ENCODE measurements at places on chromosomes 1 and 21.

- DNase-seq: no peak
Observed at GRCh38 chr1:59879996-59880505, 46.5 kb downstream of the CYP2J2 start.

GRCh38 chr1:94697839-94698238 lies 122.3 kb upstream of the SLC44A3 start:
- DNase-seq: no peak

DNA sequence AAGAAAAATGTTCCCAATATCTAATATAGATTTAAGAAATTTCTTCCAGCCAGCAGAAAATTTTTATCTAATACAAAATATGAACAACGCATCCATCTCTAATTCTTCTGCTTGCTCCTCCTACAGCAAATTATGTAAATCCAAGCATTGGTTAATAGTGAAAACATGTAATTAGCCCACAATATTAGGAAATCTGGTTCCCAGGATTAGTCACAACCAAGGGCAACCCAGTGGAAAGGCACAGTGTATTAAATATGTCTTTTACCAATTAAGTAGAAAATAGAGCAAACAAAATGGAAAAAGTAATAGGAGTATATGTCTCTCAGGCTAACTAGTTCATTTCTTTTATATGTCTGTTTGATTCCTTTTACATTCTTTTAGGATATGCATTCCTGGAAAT lies 59.4 kb upstream of the IFI44L start:
- DNase-seq: no peak

DNA sequence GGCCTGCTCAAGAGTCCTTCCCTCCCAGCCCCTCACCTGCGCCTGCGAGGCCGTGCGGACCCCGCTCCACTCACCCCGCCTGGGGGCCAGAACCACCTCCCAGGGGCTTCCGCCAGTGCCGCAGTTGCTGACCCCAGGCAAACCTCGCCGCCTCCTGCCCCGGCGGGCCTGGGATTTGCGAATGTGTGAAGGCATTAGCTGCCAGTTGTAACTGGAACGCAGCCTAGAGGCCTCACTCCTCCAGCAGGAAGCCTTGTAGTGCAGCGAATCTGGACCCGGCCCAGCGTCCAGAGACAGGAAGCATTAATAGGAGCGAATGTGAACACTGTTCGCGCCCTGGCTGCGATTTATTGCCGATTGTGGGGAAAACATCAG lies 140.9 kb upstream of the ARHGEF16 start:
- DNase-seq: no peak

- DNase-seq: no peak
Observed at GRCh38 chr21:46130831-46131587, 24.4 kb downstream of the FTCD start.

GRCh38 chr1:15836772-15837669 lies 10.5 kb upstream of the SPEN start:
- DNase-seq: no peak

- no peak for DNase-seq
Observed at GRCh38 chr1:92409946-92410549, 76.7 kb downstream of the GFI1 start.

DNA sequence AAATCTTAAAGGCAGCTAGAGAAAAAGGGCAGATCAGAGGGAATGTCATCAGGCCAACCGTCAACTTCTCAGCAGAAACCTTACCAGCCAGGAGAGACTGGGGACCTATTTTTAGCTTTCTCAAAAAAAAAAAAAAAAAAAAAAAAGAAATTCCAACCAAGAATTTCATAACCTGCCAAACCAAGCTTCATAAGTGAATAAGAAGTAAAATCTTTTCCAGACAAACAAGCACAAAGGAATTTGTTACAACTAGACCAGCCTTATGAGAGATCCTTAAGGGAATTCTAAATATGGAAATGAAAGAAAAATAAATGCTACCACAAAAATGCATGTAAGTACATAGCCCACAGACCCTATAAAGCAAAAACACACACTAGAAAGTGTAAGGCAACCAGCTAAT lies 267.7 kb downstream of the AKT3 start:
- no peak for DNase-seq

DNA sequence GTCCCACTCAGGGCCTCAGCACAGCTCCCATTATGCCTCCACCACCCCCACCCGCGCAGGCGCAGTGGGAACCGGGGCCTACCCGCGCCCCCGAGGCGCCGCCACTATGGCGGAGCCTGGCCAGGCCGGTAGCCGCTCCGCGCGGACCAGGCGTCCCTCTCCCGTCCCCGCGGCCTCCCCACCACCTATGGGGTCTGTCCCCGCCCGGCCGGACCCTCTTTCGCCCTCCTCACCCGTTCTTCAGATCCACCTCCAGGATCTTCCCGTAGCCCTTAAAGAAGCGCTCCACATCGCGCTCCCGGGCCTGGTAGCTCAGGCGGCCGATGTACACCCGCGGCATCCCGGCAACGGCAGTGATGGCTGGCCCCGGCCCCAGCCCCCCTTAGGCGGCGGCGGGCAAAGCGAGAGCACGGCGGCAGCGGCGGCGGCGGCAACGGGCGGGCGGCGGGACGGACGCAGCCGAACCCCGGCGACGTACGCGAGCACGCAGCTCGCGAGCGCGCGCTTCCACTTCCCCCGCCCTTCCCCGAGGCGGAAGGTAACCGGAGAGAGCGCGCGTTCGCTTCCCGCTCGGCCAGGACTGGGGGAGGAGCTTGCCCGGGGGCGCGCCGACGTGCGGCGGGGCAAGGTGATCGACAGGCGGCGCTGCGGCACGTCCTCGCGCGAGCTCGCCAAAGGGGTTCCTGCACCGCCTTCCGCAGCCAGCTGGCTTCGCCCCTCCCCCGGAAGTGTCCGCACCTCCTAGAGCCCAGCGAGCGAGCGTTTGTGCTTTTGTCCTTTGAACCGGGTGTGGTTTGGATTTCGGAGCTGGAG lies at the start of gene SRSF4:
Gene SRSF4, minus strand, starts transcription at position 488 of the 813 bp plus-strand sequence. Its CDS starts 148 bp downstream, at position 340.
- peak; percentile 100 for DNase-seq

GRCh38 chr1:105373681-105374080 lies 1624.0 kb downstream of the AMY1C start:
- no peak for DNase-seq

GRCh38 chr1:163703794-163704193 lies 382.0 kb downstream of the NUF2 start:
- no peak for DNase-seq

- DNase-seq: no peak
Observed at GRCh38 chr1:42317308-42317707, 17.7 kb downstream of the FOXJ3 start.

GRCh38 chr1:72177711-72178110 lies 104.6 kb downstream of the NEGR1 start:
- DNase-seq: no peak

- peak; percentile 45 for DNase-seq
Observed at GRCh38 chr1:173444757-173445156, 32.4 kb upstream of the PRDX6 start.

GRCh38 chr21:25465263-25465662 lies 142.0 kb downstream of the MRPL39 start:
- DNase-seq: no peak

GRCh38 chr1:224637515-224637914 lies 21.4 kb downstream of the CNIH3 start:
- DNase-seq: no peak

- DNase-seq: no peak
Observed at GRCh38 chr1:205228093-205228521, 361 bp downstream of the TMCC2 start.

GRCh38 chr1:173405834-173406233 lies 71.3 kb upstream of the PRDX6 start:
- no peak for DNase-seq

DNA sequence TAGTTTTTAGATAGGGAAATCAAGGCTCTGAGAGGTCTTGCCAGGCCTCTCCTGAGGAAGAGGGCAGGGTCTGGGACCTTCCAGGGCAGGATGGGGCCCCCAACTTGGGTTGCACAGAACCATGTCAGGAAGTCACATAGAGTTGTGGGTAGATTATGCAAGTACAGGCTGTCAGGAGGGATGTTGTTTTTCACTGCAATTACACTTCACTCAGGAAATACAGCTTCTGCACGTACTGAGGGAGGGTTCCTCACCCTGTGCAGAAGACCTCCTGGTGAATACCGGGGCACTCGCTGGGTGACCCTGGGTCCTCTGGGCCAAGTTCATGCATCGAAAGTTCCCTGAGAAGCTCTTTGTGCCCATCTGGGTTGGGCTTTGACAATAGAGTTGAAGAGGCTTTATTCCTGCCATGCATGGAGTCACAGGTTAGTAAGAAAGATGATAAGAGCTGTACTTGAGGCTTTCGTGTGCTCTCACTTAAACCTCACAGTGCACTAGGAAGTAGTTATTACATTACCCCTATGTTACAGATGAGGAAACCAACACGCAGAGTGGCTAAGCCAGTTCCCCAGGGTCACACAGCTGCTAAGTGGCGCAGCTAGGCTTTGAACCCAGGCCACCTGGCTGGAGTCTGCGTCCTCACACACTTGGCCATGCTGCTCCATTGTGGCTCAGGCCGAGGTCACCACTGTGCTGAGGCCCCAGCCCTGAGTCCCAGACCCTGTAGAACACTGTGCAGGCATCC lies 16.2 kb upstream of the TNFRSF1B start:
- no peak for DNase-seq

DNA sequence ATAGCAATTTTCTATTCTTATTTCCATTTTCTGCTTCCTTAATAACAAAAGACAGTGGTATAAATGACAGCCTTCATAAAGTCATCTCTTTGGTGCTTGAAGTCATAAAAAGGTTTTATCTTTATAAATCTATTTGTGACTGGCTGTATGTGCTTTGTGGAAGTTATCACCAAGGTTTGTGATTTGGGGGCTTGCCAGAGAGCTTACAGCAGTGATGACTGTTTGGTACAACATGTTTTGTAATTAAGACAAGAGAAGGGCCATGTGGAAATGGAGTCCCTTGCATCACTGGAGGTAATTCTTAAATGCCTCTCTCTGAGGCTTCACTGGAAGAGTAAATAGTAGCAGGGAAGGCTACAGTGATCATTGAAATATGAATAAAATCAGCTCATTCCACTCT lies 2.7 kb downstream of the SLC35F3 start:
- no peak for DNase-seq

DNA sequence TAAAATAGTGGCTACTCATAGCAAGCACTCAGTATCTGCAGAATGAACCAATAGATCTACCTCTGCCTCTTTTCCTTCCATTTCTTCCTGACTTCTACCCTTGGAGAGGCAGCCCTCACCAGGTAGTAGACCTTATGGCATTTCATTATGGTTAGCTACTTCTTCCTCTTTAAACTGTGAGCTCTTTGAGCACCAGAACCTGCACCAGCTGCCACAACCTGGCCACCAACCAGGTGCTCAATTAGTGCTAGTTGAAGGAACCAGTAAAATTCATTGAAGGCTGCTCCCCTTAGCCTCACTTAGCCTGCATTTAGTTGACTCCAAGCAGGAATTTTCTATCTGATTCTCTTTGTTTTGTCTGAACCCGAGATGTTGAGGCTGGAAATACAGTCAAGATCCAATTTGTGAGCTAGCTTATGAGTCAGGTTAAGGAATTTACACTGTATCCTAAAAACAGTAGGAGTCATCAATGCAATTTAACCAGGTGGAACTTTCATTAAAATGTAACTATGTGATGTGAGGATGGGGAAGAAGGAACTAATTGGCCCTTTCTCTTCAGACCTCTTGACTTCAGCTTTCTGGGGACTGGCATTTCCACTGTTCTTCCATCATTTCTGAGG lies 81.5 kb upstream of the UBE2U start:
- DNase-seq: no peak

GRCh38 chr1:162571696-162572095 lies 10.2 kb downstream of the UAP1 start:
- DNase-seq: no peak

DNA sequence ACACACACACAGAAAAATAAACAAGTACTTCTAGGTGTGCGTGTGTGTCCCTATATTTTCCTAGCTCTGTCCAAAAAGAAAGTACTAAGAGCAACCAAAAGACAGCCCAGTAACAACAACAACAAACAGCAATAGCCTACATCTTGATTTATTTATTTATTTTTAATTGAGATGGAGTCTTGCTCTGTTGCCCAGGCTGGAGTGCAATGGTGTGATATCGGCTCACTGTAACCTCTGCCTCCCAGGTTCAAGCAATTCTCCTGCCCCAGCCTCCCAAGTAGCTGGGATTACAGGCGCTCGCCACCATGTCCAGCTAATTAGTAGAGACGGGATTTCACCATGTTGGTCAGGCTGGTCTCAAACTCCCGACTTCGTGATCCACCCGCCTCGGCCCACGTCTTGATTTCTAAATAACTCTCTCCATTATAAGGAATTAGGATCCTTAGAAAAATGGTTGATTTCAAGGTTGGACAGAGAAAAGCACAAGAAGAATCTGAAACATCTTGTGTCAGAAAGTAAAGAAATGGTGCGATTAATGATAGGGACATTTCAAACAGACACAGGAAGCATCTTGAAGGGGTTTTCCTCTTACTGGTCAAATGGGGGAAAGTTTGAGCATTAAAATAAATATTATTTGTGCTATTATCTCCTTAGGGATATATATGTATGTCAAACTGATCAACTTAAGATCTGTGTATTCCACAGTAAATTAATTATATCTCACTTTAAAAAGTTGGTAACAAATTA lies 59.4 kb downstream of the ARID4B start:
- no peak for DNase-seq

GRCh38 chr1:47585141-47585902 lies 147.5 kb downstream of the FOXD2 start:
- DNase-seq: no peak

GRCh38 chr1:43576521-43576920 lies 45.8 kb downstream of the PTPRF start:
- DNase-seq: no peak

DNA sequence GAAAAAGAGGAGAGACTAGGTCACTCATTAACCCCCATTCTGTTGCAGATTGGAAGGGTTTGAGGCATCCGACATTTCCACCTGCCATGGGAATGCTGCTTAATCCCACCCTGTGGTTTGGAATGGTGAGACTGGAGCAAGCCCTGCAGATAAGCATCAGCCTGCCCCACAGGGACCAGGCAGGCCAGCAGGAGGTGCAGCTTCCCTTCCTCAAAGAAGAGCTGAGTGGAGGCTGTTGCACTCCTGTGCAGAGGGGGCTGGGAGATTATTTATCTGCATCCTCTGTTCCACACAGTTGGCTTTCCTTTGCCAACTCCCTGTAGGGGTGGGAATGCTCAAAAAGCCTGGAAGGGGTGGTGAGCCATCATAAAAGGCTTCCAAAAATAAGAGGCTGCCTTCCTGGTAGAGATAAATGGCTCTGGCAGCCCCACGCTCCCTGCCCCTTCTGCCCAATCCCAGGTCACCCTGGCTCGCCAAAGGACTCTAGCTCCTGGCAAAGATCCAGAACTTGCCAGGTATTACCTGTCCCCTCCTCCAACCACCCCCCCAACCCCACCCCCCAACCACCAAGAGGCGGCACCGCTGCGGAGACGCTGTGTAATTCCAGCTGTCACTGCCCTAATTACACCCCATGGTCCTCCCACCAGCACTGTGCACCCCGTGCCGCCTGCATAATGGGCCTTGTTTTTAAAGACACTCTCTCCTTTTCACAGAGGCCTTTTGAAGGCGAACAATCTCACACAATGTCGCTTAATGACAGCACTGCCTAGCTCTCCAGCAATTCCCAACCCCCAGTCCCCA lies 83.0 kb upstream of the ZC3H12A start:
- DNase-seq: peak; percentile 17

All from HAP-1 (cell line).